GDM1 (cell line): ENCODE measurements at places on chromosomes 2 and 18.

DNA sequence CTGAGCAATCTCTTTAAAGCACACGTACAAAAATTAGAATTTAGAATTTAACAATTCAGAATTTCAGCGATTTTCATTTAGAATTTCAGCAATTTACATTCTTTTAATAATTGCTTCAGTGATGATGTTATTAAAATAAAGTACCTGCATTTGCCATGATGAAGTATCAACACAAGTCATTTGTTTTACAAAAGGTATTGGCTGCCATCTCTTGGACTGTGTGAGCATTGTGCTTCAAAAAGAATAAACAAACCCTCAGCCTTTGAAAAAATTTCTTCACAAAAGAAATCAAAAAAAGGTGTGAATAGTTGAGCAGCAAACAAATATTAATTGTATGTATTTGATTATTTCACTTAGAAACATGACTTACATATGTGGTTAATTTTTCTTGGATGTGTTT is 27.1 kb upstream of the ZC3H15 start:
- no peak for DNase-seq

DNA sequence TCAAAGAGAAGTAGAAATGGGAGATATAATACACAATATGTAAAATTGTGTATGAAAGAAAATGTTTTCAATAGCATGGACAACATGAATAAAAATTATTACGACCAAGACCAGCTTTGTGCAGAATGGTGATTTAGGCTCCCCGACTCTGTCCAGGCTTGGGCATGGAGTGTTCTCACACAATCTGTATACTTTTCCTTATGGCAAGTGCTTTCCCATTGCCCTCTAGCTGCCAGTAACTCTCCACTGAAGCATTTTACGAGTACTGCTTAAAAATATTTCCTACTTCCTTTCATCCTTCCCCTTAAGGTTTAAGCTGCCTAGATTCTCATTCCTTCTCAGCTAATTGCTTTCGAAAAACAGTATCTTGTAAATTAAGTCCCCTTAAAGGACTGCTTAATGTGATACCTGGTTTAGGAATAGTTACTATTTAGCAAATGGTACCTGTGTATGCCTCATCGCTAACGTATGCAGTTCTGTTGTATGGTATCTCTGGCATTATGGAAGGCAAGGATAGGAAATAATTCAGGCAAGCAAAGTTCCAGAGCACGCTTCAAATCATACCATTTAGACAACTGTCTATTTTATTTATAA is 714.6 kb downstream of the ERBB4 start:
- DNase-seq = no peak

- DNase-seq = no peak
These were observed 79.5 kb downstream of the LOXHD1 start for GRCh38 chr18:46577546-46577945.

DNA sequence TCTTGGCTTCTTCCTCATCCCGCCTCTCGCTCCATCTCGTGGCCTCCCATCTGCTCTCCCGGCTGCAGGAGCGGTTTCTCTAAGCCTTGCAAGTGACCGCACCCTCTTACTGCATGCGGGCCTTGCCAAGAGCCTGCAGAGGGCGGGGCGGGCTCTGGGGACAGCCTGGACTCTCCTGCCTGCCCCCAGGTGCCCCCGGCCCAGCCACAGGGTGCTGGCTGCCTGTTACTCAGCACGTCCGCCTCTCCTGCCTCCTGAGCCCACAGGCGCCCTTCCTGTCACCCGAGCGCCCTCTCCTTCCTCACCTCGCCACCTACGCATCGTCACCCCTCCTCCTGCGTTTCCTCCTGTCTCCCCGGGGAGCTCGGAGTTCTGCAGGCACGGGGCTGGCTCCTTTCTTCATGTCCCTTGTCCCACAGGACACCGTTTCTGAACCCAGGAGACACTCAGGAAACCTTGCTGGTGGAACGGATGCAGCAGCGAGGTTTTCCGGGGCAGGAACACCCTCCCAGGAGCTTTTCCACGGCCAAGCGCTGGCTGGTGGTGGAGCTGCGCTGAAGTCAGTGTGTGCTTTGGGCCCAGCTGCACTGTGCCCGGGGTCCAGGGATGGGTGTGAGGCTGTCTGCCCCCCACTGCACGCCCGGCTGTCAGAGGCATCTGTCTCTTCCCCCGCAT is 28.5 kb downstream of the HPCAL1 start:
- DNase-seq = no peak

GRCh38 chr18:23864624-23865023 is 149.9 kb upstream of the TTC39C start:
- DNase-seq = peak; percentile 21

DNA sequence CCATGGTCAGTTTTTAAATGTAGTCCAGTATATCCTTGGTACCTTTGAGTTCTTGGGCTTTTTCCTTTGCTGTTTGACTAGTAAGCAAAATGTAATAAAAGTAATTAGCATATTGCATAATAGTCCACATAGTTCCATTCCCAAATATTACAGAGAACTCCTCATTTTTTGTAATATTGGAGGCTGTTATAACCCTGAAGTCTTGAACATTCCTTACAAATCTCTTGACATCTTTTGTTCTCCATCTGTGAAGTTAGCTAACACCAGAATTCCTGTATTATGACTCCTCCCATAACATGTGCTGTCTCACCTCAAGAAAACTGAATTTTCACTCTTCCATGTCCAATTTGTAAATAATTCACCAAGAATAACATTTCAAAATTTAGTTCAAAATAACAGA is 17.1 kb downstream of the CREB1 start:
- DNase-seq = no peak

DNA sequence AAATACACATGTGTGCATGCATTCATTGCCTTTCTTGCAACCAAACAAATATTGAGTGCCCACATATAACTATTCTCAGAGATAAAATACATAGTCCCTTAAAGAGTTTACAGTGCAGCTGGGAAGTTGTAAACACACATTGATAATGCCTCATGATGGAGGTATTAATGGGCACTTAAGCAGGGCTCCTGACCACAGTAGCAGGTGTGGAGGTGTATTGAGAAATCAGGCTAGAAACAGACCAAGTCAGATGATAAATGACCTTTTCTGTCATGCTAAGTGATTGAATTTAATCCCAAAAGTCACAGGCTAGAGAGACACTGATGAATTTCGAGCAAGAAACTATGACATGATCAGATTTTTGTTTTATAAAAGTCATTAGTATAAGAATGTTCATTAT is 157.7 kb downstream of the ZNF385B start:
- DNase-seq = no peak

DNA sequence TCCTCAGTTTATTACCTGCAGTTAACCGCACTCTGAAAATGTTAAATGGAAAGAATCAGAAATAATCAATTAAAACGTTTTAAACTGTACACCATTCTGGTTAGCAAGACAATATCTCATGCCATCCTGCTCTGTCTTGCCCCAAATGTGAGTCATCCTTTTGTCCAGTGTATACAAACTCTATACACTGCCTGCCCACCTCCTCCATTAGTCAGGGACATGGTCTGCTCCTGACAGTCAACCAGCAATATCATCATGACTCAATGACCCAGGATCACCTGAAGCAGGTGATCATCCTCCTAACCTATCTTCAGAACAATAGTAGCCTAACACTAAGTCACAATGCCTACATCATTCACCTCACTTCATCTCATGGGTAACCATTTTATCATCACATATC is 214.7 kb downstream of the KCNH7 start:
- no peak for DNase-seq

- no peak for DNase-seq
These were observed 135.2 kb downstream of the MCFD2 start for GRCh38 chr2:46780411-46780800.

DNA sequence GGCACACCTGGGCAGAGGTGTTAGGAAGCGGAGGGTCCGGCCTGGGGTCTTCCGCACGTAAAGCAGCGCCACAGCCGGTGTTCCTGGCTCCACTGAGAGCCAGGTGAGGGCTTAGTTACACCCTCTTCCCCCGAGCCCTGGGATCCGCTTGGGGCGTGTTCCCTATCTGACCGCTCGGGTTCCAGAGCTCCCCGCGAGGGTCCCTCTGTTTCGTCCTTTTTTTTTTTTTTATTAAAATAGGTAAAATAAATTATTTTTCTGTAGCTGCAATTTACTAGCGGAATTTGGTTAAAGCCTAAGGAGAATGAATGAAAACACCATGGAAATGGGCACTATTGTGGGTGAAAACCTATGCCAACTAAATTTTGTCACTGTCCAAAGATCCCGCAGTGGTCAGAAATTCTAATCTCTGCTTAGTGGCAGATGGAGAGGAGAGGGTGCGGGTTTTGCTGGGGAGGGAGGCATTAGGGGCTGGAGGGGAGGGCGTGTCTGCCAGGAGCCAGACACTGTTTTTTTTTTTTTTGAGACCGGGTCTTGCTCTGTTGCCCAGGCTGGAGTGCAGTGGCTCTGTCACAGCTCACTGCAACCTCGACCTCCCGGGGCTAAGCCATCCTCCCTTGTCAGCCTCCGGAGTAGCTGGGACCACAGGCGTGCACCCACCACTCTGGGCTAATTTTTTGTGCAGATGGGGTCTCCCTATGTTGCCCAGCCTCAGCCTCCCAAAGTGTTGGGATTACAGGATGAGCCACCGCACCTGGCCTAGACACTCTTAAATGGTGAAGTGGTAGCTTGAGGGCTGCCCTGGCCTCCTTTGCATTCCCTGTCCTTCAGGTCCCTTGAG is 834 bp downstream of the PDCL3 start:
- no peak for DNase-seq

GRCh38 chr2:225309516-225309915 is 90.0 kb upstream of the NYAP2 start:
- no peak for DNase-seq

DNA sequence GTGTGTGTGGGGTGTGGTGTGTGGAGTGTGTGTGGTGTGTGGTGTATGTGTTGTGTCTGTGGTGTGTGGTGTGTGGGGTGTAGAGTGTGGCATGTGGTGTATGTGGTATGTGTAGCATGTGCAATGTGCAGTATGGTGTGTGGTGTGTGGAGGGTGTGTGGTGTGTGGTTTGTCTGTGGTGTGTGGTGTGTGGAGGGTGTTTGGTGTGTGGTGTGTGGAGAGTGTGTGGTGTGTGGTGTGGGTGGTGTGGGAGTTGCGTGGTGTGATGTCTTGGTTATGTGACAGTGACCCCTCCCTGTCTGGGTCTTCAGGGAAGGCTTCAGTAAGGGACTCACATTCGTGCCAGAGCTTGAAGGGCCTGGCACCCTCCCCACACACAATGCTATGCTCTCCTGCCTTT is 718.2 kb upstream of the SOX11 start:
- DNase-seq = no peak

DNA sequence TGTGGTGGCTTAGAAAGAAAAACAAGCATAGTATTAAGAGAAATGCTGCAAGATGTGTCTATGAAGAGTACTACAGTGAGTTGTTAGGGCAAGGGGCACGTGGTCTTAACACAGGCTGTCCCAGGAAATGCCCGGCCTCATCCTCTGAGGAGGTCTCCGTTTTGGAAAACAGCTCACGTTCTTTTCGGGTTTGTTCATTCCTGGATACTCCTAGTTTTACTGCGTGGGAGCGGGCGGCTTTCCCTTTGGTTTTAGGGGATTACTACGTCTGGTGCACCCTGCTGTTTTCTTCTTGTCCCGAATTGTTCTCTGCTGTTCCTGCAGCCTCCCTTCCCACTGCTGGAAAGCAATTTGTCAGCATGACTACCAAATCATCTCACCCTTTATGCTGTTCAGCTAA is 55.5 kb upstream of the RAB6D start:
- DNase-seq = no peak

- DNase-seq = no peak
These were observed 721 bp upstream of the MIB1 start for GRCh38 chr18:21739604-21740537.

- DNase-seq = no peak
These were observed 136.8 kb downstream of the TMEM163 start for GRCh38 chr2:134581877-134582546.

DNA sequence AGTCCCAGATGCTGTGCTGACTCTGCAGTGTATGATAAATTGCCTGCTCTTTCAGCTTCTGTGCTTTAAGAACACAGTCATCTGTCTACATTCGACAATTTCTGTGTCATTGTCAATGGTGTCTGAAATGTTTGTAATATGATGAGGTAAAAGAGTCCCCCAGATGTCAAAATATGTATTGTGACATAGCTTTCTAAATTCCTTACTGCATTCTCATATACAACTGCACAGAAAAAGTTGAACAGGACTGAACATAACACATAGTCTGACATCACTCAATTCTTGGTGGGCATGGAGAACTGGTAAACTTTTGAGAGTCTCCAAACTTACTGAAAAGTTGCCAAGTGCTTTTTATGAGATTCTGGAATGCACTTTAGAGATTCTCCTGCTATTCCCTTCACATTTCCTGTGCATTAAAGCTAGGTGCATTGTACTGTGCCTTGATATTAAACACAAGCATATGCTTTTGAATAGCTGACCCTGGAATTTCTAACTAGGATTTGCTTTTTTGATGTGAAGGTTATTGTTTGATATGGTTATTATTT is 48.1 kb upstream of the ARHGAP28 start:
- no peak for DNase-seq

- DNase-seq = no peak
These were observed 810.6 kb upstream of the PIK3C3 start for GRCh38 chr18:41144441-41144840.

DNA sequence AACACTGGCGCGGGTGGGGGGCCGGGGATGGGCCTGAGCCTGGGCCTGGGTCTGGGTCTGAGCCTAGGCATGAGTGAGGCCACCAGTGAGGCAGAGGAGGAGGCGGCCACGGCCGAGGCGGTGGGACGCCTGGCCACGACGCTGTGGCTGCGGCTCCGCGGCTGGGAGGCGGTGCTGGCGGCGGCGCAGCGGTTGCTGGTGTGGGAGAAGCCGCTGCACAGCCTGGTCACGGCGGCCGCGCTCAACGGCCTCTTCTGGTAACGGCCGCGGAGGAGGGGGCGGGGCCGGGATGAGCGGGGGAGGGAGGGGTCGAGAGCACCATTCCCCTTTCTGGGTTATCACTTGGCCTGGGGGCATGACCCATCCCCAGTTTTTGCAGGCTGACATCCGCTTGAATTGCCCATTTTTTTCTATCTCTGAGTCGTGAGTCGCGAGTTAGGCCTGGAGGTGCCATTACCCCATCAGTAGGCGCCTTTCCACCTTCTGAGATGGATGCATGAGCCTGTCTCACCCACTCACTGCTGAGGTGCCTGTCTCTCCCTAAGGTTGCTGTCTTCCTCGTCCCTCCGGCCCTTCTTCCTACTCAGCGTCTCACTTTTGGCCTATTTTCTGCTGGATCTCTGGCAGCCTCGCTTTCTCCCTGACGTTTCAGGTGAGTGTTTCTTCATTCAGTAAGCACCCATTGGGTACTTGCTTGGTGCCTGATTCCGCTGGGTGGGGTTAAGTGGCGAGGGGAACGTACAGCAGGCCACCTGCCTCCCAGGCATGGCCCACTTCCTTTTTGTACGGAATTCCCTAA is 501 bp downstream of the RETREG2 start:
- no peak for DNase-seq

- DNase-seq = no peak
These were observed 38.9 kb upstream of the RALBP1 start for GRCh38 chr18:9436206-9436929.

GRCh38 chr2:176071330-176072291 is 12.2 kb downstream of the EVX2 start:
- no peak for DNase-seq

- DNase-seq = no peak
These were observed 141.0 kb upstream of the BCL2L11 start for GRCh38 chr2:110979471-110980338.
